ENCODE measurements at places on chromosomes 2 and 18. TPM values are rescaled to one million over a fixed set of nuclear protein-coding genes. Genes with fewer than 3 reads are reported as not detected.

RFX8 gene
- total RNA-seq, result 0.12 TPM

CD226 gene
- total RNA-seq, result 0.82 TPM

WNT10A gene
- total RNA-seq, result not detected

TMEM247 gene
- total RNA-seq, result not detected

BMP10 gene
- total RNA-seq, result not detected

PFN4 gene
- total RNA-seq, result 0.68 TPM

C2orf74 gene
- 9.7 TPM for total RNA-seq

HOXD4 gene
- total RNA-seq, result 2.7 TPM

REG3G gene
- total RNA-seq, result not detected

PCARE gene
- not detected for total RNA-seq

CHAC2 gene
- total RNA-seq, result 2.7 TPM

CNDP1 gene
- not detected for total RNA-seq

DCTN1 gene
- total RNA-seq, result 172 TPM

ELOA2 gene
- not detected for total RNA-seq

POTEF gene
- not detected for total RNA-seq

ACMSD gene
- not detected for total RNA-seq

HOXD13 gene
- not detected for total RNA-seq

GAREM1 gene
- 7.4 TPM for total RNA-seq

REG3A gene
- not detected for total RNA-seq

RESP18 gene
- not detected for total RNA-seq

TNFRSF11A gene
- 0.34 TPM for total RNA-seq

Data from pericardium fibroblast (primary cell).